ENCODE measurements at places on chromosomes 2 and 18. TPM values are rescaled to one million over a fixed set of nuclear protein-coding genes. Genes with fewer than 3 reads are reported as not detected.

Gene RAB6C
- total RNA-seq: not detected

Gene COL4A3
- total RNA-seq: 0.35 TPM

Gene GATA6
- total RNA-seq: not detected

Gene KCNJ3
- not detected for total RNA-seq

Gene CCDC150
- 21.5 TPM for total RNA-seq

Gene ARHGEF4
- not detected for total RNA-seq

Gene MOGAT1
- not detected for total RNA-seq

Gene HOXD13
- not detected for total RNA-seq

Gene SLC9A2
- total RNA-seq: not detected

Gene HNMT
- total RNA-seq: not detected

Gene CCDC141
- total RNA-seq: 2.1 TPM

Gene CYBRD1
- 0.69 TPM for total RNA-seq

Gene BOLL
- not detected for total RNA-seq

Gene ANKRD30BL
- not detected for total RNA-seq

Gene C1QL2
- not detected for total RNA-seq

Gene CFC1
- total RNA-seq: not detected

Gene NT5DC4
- total RNA-seq: not detected

Gene TM4SF20
- not detected for total RNA-seq

Gene IL36G
- total RNA-seq: 0.48 TPM

Gene ZC3H6
- total RNA-seq: 2.1 TPM

Gene MRPS5
- 93.9 TPM for total RNA-seq

Gene RNF149
- total RNA-seq: 108 TPM

Gene TRIM54
- 0.13 TPM for total RNA-seq

Gene GREB1
- total RNA-seq: 1.0 TPM

Gene IL1RL2
- total RNA-seq: 2.7 TPM
